ENCODE measurements at places on chromosomes 3 and 15.

DNA sequence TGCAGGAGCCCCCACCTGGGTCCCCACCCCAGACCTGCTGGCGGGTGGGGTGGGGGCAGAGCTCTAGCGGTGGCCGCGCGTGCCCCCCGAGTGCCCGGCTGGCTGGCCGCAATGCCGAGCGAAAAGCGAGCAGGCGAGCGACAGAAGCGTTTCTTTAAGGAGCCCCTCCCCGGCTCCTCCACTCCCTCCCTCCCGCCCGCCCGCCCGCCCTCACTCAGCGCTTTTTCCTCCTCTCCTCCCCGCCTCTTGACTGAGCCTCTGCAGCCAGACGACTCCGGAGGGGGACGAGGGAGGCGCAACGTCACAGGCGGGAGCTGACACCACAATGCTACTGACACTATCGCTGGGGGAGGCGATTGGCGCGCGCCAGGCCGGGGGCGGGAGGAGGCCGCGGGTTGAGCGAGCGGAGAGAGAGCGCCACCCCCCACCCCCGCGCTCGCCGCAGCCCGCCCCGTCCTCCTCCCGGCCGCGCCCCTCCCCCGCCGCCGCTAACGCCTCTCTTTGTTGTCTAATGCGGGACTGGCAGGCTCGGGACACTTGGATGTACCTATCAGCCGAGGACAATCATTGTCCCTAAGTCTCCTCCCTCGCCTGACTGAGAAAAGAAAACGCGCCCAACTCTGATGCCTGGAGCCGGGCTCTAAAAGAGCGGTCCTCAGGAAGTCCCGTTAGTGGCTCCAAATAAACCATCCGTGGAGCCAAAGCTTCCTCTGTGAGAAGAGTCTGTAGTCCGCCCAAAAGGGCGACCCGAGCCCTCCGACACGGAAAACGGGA lies at the start of gene MEX3B:
Gene MEX3B, minus strand, starts transcription at position 127 of the 774 bp plus-strand sequence. CDS start 313 bp downstream, outside the sequence.
- peak; percentile 92 for DNase-seq

DNA sequence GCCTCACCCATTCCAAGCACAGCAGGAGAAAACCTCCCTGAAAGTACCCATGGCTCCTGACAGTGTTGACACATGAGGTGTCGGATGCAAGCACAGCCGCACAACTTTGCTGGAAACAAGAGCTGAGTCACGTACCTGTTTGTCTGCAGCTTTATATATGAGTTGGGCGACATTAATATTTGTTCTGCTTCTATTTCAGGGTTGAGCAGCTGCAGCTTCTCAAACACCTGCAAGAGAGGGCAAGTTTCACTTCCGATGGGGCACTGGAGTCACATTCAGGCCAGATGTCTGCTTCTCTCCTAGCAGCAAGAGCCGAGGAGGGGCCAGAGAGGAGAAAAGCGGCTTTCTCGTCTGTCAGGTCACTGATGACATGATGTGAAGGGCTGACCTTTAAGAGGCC lies 88.0 kb downstream of the NUP210 start:
- DNase-seq: no peak

DNA sequence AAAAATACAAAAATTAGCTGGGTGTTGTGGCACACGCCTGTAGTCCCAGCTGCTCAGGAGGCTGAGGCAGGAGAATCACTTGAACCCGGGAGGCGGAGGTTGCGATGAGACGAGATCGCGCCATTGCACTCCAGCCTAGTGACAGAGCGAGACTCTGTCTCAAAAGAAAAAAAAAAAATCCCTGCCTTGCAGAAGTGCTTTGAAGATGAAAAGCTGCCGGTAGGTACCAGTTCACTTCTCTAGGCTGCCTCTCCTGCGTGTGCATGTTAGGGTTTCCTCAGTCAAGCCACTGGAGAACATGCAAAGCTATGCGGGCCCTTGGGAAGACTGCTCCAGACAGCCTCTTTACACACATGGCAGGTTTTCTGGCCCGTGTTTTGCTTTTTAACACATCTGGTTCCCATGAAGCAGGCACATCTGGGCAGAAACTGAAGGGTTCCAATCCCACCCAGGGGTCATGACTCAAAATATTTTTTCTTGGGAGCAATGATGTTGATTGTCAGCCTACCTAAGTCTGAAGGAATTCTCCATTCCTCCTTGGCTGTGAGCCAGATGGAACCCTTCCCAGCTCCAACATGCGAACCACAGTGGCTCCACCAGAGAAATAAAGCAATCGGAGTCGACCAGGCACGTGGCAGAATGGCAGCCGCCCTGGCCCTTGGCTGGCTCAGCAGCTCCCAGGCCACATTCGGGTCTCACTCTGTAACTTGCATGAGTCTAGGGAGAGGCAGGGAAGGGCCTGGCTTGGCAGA lies 29.6 kb downstream of the MGLL start:
- no peak for DNase-seq

GRCh38 chr3:60094392-60094947 lies 1044.6 kb upstream of the CFAP20DC start:
- DNase-seq: no peak

DNA sequence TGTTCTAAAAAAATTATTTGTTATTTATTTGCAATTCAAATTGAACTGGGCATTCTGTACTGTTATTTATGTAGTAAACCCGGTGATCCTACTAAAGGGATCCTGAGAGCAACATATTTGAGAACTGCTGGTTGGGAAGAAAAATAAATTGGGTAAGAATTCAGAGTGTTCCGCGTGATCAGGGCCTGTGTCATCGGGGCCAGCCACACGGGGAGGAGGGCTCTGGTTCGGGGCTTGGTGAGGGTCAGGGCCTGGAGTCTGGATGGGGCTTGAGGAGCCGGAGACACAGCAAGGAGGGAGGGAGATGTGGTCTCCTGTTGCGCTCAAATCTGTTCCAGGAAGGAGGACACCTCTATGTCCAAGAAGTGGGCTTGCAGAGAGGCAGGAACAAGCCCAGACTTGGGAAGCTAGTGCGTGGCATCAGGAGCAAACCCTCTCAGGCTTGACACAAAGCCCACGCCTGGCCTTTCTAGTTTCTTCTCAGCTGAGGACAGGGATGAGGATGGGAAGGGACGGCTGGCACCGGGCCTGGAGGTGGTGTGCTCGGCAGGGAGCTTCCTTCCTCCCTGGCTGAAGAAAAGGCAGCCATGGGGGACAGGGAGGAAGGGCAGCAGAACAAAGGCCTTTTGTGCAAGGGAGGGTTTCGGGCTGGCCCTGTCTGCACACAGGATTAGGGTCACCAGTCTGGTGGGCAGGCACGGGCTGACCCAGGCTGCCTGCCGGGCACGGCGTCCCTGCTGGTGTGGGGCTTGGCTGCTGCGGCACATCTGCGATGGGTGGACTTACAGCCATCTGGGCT lies 22.9 kb upstream of the FBLN2 start:
- no peak for DNase-seq

DNA sequence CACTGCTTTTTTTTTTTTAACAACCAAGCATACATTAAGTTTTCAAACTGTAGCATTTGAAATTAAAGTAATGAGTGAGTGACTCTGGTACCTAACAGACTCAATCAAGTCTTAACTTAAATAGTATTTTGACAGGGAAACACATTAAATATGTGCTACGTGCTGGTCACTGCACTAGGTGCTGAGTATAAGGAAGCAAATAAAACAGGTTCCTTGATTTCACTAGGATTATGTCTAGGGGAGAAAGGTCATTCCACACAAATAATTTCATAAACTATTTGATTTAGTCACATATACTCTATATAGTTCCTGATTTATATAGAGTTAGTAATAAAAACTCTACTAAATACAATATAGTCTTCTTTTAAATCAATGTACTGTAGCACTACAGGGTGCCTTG lies 89.4 kb downstream of the SUCLG2 start:
- DNase-seq: no peak

GRCh38 chr3:31241533-31241932 lies 291.2 kb upstream of the STT3B start:
- DNase-seq: no peak

DNA sequence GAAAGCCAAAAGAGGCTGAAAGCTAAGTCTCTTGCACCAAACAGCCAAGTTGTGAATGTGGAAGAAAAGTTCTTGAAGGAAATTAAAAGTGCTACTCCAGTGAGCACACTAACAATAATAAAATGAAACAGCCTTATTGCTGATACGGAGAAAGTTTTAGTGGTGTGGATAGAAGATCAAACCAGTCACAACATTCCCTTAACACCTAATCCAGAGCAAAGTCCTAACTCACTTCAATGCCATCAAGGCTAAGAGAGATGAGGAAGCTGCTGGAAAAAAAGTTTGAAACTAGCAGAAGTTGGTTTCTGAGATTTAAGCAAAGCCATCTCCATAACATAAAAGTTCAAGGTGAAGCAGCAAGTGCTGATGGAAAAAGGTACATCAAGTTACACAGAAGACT lies 288.8 kb upstream of the RARB start:
- no peak for DNase-seq

DNA sequence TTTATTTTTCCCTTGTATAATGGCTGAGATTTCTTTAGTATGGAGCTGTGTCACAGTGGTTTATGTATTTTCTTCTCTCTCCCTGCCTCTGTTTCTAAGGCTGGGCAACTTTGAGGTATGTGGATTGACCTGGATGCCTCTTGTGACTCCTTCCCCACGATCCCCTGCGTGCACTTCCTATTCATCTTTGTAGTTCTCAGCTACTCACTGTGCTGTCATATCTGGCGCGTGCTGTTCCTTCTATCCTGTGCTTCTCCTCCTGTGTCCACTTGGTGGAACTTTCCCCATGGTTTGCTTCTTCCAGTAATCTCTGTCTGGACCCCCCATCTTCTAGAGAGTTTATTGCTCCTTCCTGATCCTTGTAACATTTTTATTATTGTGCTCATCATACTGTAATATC lies 97.3 kb downstream of the AKAP13 start:
- no peak for DNase-seq

GRCh38 chr15:78212008-78212407 lies 22.4 kb downstream of the ACSBG1 start:
- DNase-seq: no peak

GRCh38 chr3:193620650-193621049 lies 27.6 kb downstream of the OPA1 start:
- DNase-seq: no peak

DNA sequence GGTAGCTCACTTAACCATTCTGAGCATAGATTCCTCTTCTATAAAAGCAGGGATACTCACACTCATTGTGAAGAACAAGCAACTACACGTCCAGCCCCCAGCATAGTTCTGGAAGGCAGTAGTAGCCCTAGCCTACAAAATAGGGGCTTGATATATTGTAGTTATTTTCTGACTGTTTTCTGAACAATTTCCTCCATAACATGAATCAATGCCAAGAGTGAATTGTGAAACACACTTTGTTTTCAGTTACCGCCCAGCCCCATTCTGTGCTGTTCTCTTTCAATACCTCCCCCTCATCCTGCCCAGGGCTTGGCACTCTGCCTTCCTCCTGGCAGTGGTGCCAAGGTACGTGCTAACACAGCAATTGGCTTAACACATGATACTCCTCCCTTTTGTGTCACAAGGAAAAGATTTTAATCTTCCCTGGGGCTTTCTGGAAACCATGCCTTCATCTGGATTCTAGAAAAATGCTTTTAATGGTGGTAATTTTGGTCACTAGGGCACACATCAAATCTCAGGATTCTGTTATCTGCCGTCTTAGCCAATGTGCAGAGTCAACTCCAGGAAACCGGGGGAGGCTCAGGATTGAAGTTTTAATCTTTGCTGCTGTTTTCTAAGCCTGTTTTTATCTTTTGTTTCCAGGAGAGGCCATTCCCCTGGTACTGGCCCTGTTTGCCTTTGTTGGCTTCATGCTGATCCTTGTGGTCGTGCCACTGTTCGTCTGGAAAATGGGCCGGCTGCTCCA lies 37.2 kb downstream of the IL20RB start:
- no peak for DNase-seq

DNA sequence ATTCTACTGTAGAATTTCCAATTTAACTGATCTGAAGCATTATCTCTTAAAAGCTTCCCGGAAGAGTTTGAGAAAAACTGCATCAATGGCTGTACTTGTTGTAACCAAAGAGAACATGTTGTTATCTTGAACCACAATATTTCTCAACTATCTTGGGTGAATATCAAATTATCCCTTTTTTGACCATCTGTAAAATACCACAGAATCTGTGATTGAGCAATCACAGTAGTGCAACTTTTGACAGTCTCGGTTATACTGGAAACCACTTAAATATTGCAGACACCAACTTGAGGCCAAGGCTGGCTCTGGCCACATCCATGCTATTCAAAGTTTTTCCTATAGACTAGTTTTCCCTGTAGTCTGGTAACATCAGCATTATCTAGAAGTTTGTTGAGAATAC lies 842.8 kb upstream of the EPHA6 start:
- no peak for DNase-seq

DNA sequence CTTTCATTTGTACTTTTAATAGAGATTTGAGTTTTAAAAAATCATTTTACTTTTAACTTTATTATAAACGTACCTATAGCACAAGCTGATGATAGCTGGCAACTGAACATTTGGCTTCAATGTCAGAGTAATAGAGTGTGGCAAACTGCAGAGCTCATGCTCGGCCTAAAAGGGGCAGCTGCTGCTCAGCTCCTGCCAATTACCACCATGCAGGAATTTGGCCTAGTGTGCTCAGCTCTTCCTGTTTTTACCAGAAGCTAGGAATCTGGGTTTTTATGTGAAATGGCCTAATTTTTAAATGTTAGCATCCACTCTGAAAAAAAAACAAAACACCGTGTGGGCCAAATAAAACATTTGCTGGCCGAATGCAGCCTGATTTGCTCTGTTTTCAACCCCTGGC lies 1.8 kb downstream of the IFT122 start:
- no peak for DNase-seq

- no peak for DNase-seq
Observed at GRCh38 chr15:85780225-85780985, 14.3 kb downstream of the KLHL25 start.

DNA sequence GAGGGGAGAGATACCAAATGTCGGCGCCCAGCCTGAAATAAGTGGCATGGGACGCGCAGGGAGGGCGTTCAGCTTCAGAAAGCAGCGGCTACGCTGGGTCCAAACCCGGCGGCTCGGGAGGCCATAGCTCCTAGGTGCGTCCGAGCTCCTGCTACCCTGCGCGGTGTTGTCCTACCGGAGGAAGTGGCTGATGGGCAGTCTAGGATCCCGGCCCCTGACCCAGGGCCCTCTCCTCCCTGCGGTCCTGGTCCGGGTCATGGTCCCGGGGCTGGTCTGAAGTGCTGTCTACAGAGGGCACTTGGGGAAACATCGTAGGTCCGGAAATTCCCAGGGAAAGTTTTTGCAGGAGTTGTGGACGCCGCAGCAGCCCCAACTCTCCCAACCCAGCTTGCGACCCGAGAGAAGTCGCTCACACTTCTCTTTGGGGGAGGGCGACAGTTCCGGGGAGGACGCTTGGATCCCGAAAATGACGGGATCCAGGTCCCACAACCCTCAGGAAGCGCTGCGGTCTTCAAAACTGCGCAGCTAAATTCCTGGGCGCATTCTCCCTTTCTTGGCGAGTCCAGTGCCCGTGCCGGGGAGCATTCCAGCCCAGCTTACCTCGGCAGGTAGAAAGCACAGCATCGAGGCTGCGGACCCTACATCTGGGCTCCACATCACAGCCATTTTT lies 9.1 kb upstream of the FOXB1 start:
- DNase-seq: peak; percentile 57

DNA sequence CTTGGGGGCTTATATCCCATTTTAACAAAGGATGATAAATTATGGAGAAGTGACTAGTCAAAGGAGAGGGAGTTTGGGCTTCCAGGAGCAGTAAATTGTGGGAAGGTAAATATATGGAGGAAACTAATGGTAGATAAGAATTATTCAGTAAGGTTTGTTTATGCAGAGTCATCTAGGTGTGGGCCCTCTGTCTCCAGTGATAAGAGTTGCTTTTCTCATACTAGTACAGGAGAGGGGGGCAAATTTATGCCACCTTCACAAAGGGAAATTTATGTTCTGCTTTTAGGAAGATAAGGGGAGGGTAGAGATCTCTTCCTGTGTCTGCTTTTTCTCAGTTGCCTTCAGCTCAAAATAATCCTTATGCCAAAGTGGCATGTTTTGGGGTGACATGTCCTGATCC lies 383.7 kb upstream of the PPP2R3A start:
- DNase-seq: no peak
